Activated gamma-delta T cell (primary cell): ENCODE measurements at places on chromosomes 7 and 10.

- no peak for DNase-seq
Measured at GRCh38 chr10:46285966-46286620, 704 bp upstream of the ANTXRL start.

DNA sequence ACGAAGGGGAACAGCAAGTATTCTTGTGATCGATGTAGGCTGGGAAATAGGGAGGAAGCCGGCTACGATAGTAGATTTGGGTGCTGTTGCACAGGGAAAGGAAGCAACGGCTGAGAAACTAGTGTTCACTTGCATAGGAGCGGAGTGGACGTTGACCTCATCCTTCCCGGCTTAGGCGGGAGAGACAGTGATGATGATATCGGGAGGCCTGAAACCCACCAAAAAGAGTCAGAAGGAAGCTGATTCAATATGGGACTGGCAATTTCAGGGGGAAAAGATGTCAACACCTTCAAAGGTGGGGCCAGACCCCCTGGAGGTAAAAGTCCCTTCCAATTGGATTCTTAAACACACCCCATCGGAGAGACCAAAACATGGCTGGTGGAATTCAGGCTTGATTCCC is 61.3 kb downstream of the CARD11 start:
- no peak for DNase-seq

GRCh38 chr7:91267171-91267955 is 3.1 kb downstream of the FZD1 start:
- DNase-seq, result no peak

- no peak for DNase-seq
Measured at GRCh38 chr10:113613977-113614690, 49.7 kb downstream of the NRAP start.

- no peak for DNase-seq
Measured at GRCh38 chr10:86306628-86307278, 59.8 kb downstream of the GRID1 start.

DNA sequence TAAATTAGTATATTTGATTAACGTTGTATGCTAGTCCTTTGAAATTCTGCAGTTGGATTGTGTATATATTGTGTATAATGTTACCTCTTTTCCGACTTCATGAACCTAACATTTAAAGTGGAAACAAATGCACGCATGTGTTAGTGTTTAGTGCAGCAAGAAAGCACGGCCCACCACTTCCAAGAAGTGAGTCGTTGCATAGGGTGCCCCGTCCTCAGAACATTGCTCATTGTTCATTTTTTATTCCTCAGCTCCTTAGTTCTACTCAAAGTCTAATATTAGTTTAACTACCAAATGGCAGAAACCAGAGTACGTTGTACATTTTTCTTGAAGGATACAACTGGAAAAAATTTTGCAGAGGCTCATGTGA is 407.6 kb downstream of the AUTS2 start:
- no peak for DNase-seq

- no peak for DNase-seq
Measured at GRCh38 chr10:132296666-132297443, 10.9 kb downstream of the STK32C start.

- DNase-seq, result no peak
Measured at GRCh38 chr7:23017309-23017708, 3.4 kb upstream of the HYCC1 start.

GRCh38 chr7:84688671-84689070 is 494.1 kb upstream of the SEMA3A start:
- DNase-seq, result no peak
